ENCODE measurements at places on chromosomes 4 and X.

DNA sequence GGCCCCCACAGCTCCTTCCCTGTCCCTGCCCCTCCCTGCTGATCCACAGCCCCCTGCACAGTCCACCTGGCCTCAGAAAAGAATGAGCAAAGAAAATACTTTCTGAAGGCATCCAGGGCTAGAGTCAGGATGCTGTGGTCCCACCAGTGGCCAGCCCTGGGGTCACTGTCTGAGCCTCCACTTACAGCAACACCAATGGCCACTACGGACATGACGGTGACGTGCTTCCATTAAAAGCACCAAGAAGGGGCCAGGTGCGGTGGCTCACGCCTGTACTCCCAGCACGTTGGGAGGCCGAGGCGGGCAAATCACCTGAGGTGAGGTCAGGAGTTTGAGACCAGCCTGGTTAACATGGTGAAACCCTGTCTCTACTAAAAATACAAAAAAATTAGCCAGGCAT lies 4.0 kb downstream of the JAKMIP1 start:
- no peak for ATAC-seq

GRCh38 chr4:94918543-94918942 lies 160.8 kb downstream of the BMPR1B start:
- no peak for ATAC-seq

- ATAC-seq: no peak
Observed at GRCh38 chrX:13223868-13224567, 95.8 kb downstream of the ATXN3L start.

DNA sequence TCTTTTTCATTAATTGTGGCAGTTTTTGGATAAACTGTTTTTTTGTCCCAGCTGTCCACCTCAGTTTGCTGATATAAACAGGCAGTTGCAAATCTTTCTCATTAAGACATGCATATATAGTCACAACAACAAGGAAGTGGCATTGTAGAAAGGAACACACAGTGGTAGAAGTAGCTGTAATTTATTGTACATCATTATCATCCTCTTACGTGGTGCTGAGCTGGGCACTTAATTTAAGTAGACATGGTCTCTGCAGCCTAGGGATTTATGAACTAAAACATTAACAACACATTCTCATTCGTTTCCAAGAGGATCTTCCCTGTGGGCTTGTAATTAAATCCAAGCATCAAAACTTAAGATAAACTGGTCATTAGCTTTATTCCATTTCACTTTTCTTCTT lies 500.2 kb downstream of the INPP4B start:
- ATAC-seq: peak; percentile 26

DNA sequence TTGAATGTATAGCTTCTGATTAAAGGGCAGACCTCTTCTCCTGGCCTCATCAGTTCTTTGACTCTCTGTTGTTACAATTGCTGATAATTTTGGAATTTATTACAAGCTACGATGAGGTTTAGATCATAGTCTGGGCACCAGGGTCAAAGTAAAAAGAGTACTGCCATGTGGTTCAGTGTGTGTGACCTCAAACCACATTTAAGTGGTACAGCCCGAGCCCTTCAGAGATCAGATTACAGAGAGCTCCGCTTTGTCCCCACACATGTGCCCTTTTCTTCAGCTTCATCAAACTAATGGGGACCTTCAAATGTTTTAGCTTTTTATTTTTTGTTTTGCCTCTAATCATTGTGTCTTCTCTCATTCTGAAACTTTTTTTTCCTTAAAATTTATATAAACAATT lies 37.1 kb downstream of the SPANXN2 start:
- ATAC-seq: no peak

GRCh38 chrX:2391869-2392606 lies 108.7 kb downstream of the DHRSX start:
- no peak for ATAC-seq

GRCh38 chr4:120725639-120726580 lies 196.6 kb downstream of the PRDM5 start:
- ATAC-seq: no peak

GRCh38 chrX:153420851-153421599 lies 9.8 kb downstream of the ZFP92 start:
- no peak for ATAC-seq

GRCh38 chrX:144040793-144041192 lies 156.9 kb downstream of the UBE2NL start:
- ATAC-seq: no peak

DNA sequence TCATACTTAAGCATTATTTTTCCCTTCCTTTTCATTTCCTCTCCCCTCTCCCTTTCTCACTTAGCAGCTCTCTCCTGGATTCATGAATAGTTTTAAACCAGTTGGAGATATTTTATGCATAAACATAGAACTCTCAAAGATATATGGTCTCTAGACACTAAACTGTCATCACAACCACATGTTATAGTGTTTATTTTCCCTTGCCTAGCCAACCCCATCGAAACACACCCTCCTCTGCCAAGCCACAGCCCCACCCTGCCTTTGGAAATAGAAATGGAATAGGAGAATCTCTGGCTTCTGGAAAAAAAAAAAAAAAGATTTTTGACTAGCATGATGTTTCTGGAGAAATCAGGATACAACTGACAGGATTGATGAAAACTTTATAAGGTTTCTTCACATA lies 64.8 kb upstream of the RBPJ start:
- no peak for ATAC-seq

DNA sequence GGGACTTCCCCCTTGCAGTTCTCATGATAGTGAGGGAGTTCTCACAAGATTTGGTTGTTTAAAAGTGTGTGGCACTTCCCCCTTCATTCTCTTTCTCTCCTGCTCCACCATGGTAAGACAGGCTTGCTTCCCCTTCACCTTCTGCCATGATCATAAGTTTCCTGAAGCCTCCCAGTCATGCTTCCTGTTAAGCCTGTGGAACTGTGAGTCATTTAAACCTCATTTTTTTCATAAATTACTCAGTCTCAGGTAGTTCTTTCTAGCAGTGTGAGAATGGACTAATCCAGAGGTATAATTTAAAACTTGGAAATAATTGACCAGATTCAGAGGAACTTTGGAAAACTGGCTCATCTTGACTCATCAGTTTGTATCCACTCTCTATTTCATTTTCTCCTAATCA lies 129.0 kb downstream of the TMEM47 start:
- ATAC-seq: no peak

DNA sequence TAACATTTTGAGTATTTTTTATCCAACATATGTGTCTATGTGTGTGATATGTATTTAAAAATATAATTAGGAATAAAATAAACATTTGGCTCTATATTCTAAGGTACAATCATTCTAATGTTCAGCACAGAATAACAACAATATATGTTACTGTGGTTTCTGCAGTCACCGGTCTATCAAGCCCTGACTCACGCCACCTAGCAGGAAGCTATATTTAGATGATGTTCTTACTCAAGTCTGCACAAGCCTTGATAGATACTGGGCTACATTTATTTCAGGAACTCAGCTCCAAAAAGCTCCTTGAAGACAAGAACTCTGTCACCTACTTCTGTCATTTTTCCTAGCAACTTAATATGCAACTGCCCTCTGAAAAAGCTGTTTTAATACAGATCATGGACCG lies 152.0 kb upstream of the FTHL17 start:
- no peak for ATAC-seq

DNA sequence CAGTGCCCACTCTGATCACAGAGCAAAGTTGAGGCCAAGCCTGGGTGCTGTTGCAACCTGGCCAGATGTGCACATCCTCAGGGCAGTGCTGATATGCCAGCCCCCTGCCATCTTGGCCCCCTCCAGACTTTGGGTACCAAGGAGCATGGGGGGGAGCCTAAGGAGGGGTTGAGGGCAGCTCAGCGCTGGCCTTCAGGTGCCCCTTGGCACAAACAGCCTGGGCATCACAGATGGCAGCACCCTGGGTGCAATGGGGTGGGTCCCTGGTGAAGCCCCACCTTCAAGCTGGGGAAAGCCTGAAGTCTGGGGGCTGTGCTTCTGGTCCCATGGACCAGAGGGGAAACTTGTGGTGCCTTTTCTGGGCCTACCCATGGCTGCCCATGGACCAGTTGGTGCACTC lies 163.0 kb downstream of the FAM47A start:
- ATAC-seq: no peak

GRCh38 chrX:4655743-4656142 lies 942.3 kb upstream of the PRKX start:
- no peak for ATAC-seq

DNA sequence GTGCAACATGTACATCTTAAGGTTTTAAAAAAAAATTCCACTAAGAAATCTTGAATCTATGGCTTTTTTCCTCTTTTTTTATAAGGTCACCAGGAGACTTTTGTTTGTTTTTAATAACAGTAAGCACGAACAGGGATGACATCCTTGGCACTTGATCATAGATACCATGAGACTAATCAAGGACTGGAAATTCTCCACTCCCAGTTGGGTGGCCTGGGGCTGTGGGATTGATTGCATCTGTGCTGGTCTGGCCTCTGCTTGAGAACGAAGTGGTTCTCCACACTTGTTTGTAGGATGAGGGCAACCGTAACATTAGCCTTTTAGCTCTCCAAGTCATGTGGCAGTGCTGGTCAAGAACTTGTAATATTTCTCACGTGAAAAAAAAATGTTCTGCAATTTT lies 35.4 kb downstream of the SNX25 start:
- no peak for ATAC-seq

DNA sequence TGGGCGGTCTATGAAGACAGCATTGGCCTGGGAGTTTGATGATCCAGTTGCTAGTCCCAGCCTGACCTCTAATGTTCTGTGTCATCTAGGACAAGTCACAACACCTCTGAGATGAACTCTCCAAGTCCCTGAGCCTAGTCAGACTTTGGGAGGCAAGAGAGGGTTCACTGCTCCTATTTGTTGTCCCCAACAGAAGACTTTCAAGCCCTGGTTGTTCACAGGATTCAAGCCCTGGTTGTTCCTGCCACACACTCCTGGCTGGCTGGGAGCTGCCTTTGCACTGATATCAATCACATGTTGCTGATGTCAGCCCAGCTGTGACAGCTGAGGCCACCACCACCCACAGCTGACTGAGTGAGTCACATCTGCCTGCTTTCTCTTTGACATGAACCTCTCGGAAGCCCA lies 253.2 kb upstream of the RASGEF1B start:
- peak; percentile 100 for ATAC-seq

GRCh38 chr4:52625216-52625615 lies 33.9 kb downstream of the USP46 start:
- no peak for ATAC-seq

DNA sequence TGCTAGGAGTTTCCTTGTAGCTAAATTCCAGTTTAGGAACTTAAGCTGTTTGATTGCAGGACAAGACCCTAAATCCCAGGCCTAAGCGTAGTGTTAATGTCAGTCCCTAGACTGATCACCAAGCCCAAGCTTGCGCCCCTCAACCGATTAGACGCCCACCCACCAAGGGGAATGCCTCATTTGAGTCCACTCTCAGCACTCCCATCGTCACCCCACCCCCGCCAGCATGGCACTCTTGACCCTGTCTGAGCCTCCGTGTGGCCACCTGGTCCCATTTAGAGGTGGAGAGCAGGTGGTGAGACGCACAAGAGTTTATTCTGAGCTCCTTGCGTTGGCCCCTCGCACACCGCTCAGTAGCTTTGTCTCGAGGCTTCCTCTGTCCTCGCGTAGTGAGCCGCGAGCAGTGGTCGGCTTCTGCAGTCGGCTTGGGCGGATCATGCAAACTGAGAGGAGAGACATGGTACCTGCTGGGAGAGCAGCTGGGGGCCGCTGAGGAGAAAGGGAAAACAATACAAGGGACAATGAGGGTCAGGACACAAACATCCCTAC lies 48.5 kb upstream of the ZNF157 start:
- ATAC-seq: no peak

GRCh38 chr4:109027016-109027500 lies 264.2 kb upstream of the ETNPPL start:
- no peak for ATAC-seq

DNA sequence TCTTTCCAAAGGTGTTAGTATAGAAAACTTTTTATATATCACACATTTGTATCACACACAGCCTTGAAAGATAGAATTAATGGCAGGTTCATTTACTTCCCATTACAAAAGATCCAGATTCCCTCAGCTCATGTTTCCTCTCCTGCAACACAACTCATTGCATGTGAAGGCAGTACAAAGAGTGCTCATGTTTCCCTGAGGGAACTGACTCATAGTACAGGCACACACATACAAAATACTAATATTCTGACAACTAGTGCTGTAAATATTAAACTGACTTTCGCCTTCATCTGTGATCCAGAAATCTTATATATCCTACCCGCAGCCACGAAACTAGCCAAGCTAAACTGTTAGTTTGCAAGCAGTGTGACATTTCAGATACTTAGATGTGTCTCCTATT lies 819.8 kb upstream of the PCDH7 start:
- no peak for ATAC-seq

DNA sequence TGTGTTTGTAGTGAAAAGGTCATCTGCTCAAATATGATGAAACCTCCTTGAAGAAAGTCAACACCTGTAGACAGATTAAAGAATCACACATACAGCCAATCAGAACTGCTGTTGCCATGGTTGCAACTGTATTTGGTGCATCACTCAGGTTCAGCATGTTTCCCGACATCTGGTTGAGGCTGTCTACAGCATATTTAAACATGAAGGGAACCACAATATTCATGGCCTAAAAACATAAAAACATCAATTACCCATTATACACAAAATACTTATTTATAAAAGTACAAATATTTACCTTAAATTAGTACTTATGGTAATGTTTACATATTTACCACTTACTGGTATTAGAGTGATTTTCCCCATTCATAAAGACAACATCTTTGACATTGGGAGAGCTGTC lies 79.7 kb downstream of the ABCB7 start:
- no peak for ATAC-seq

GRCh38 chr4:37876156-37876555 lies 14.7 kb upstream of the TBC1D1 start:
- no peak for ATAC-seq

GRCh38 chr4:16641971-16642370 lies 256.5 kb downstream of the LDB2 start:
- no peak for ATAC-seq

DNA sequence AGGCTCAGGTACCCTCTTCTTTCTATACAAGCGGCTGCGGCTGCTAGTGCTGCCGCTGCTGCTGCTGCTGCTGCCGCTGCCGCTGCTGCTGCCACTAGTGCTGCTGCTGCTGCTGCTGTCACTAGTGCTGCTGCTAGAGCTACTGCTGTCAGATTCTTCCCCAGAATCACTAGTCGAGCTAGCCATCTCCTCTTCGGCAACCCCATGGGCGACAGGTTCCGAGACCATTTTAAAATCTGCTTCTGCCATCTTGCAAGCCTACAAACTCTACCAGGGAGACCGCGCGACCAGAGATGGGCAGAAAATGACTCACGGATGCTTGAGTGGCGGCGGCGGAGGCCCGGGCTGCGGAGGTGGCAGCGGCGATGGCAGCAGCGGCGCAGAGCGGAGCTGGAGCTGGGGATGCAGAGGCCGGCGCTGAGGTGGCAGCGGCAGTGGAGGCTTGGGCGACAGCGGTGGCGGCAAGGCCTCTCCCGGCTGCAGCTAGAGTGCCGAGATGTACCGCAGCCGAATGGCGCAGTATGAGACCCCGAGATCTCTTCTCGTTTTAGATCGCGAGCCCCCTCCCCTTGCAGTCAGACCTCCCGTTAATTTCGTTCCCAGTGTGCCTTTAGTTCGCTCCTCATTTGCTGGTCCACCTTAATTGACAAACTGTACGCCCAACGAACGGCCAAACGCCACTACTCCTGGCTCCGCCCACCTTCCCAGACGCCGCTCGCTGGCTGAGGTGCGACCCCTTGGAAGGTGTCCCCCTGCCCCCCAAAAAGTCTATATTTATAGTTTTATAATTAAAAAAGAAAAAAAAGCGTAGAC lies at the start of gene NAP1L3:
NAP1L3 (minus strand) TSS at position 523 of the 813 bp plus-strand sequence; CDS start at position 249, 274 bp downstream.
- peak; percentile 94 for ATAC-seq
